ENCODE measurements at places on chromosomes 1 and 21.

GRCh38 chr1:59393211-59394180 lies 96.6 kb downstream of the FGGY start:
- no peak for DNase-seq

DNA sequence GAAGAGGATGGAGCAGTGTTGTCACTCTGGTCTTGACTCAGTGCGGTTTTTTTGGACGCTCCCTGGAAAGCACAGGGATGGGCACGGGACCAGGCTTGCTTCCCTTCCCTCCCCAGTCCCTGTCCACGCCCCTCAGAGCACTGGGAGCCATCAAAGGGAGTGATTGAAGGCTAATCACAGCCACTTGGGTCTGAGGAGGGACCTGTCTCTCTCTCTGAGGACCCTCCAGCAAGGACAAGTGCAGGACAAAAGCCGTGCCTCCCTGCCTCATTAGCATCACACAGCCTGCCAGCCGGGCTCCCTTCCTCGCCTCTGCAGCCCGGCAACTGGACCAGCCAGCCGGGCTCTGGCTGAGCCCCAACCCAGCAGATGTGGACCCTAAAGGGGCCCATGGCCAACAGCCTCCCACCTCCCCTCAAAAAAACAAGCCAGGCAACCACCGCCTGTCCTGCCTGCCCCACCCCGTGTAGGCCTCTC lies 18.6 kb upstream of the PDZK1IP1 start:
- DNase-seq = no peak

- no peak for DNase-seq
Observed at GRCh38 chr21:43340491-43341377, 86.2 kb downstream of the SIK1 start.

DNA sequence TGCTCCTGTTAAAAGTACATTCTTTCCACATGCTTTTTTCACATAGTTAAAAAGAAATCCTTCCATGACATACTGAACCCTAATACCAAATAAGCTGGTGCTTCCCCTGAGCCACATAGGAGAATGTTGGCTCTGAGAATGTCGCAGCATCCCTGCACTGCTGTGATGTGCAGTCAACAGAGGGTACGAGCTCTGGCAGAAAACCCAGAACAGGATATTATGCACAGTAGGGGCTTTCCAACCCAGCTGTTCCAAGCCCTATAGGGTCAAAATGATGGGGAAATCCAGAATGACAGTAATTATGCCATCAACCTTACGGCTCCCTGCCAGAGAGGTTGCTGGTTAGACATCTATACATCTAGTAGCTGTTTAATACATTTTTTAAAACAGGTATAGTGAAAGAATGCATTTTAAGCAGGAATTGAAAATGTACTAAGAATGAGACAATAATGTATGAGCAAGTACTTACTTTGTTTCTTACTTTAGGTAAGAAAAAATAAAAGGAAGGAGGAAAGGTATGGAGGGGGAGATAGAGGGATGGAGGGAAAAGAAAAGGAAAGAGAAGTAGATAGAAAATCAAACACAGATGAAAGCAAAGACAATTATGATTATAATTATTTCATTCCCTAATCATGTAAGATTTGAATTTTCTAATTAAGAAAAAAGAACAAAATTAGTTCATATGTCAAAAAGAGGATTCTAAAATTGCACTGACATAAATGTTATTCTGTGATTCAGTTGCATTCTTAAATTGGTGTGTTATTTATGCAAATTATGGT lies 126.0 kb downstream of the NR5A2 start:
- DNase-seq = no peak

- no peak for DNase-seq
Observed at GRCh38 chr1:232426801-232427200, 203.1 kb downstream of the SIPA1L2 start.

DNA sequence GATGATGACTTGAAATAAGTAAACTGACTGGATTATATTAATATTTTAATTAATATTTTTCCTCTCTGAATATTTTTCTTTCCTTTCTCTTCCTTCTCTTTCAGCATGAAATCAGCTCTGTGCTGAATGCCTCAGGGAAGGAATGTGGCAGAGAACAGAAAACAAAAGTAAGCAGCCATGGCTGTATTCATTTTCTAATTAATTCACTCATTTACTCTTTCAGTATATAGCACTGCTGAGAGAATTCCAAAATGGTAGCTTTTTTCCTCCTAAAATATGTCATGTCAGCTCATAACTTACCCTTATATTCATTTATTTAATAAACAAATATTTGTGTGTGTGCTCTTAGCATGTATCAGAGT lies 522.5 kb downstream of the PTPRC start:
- no peak for DNase-seq

GRCh38 chr1:66315671-66316070 lies 218.3 kb upstream of the SGIP1 start:
- no peak for DNase-seq

DNA sequence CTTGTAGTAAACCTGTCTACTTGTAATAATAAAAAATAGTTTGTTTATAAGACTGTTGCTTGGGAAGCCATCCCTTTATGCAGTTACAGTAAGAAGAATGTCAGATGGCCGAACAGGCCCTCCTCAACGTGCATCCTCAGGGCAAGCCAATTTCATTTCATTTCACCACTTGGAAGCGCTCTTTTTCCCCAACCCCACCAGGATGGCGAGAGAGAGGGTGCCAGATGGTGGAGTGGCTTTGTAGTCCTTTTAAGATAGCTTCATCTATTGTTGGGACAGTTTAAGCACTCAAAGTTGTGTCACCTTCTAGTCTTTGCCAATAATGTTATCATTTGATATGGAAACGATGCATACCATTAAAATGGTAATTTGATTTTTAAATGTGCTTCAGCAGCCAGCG lies 356.3 kb upstream of the CAMK1G start:
- DNase-seq = no peak

DNA sequence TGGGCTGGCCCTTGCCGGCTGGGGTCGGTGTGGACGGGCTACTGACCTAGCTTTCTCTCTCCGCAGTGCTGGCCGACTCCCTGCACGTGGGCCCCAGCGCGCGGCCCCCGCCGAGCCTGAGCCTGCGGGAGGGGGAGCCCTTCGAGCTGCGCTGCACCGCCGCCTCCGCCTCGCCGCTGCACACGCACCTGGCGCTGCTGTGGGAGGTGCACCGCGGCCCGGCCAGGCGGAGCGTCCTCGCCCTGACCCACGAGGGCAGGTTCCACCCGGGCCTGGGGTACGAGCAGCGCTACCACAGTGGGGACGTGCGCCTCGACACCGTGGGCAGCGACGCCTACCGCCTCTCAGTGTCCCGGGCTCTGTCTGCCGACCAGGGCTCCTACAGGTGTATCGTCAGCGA lies 34.9 kb downstream of the PTGFRN start:
- no peak for DNase-seq

- DNase-seq = no peak
Observed at GRCh38 chr1:104195395-104195794, 445.7 kb downstream of the AMY1C start.

DNA sequence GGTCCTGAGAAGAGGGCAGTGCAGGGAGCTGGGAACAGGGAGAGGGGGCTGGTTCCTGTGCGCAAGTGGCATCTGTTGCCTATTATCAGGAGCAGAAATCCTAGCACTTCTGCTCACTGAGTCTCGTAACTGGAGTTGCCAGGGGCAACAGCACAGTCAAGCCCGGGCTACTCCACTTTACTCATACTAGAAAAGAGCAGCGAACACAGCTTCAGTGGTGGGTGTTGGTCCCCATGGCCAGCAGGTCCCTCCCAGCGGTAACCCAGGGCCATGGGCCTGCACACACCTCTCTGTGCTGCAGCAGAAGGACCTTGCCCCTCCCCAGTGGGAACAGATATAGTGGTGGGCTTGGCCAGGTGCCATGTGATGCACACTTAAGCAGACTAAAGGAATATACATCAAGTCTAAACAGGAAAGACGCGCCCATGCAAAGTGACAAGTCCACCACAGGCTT lies 8.5 kb downstream of the PYCR2 start:
- DNase-seq = peak; percentile 48

DNA sequence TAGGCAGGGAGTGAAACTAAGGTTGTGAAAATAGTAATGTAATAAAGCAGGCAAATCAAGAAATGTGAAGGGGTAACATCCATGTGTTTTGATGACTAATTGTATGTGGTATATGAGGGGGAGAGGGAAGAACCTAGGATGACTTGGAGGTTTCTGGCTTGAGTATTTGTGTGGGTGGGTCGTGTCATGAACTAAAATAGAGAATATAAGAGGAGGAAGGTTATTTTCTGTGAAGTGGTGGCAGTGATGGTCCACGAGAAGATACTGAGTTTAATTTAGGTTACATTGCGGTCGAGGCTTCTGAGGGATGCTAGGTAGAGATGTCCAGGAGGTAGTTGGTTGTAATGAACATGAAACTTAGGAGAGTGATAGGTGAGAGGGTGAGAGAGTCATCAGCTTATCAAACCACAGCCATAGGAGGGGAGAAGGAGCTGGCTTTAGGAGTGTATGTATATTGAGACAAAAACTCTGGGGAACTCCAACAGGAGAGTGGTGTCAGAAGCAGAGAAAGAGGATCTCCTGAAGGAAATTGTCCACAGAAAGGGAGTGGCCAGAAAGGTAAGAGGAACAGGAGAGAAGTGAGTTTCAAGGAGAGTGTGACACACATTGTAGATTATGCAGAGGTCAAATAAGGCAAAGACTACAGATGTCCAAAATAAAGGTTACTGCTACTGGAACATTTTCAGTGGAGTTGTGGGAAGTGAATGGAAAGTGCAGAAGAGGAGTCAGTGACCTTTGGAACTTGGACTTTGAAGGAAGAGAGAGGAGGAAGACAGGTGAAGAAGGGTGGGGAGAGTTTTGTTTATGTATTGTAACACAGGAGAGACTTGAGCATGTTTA lies 89.0 kb upstream of the MACF1 start:
- DNase-seq = no peak

DNA sequence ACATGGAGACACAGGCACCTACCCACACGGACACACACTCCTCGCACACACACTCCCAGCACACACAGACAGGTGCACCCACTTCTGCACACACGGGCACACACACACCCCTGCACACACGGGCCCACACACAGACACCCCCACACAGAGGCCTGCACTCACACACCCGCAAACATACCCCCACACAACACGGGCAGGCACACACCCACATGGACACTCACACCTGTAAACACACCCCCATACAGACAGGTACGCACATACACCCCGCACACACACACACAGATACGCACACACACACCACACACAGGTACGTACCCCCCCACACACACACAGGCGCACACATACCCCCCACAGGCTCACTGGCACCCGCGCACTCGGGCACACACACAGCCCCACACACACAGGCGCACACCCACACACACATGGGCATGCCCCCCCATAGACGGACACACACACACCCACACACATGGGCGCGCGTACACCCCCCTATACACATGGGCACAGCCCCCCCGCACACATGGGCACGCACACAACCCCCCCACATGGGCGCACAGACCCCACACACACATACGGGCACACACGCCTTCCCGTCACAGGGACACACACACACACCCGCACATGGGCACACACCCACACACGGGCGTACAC lies 6.1 kb downstream of the ATAD3A start:
- no peak for DNase-seq

GRCh38 chr1:155051777-155052398 lies 772 bp downstream of the ADAM15 start:
- peak; percentile 51 for DNase-seq

GRCh38 chr1:26597629-26598039 lies 68.1 kb downstream of the RPS6KA1 start:
- no peak for DNase-seq

- no peak for DNase-seq
Observed at GRCh38 chr1:11629184-11630016, 24.8 kb downstream of the FBXO2 start.

- DNase-seq = no peak
Observed at GRCh38 chr1:80248886-80249285, 1242.4 kb upstream of the ADGRL4 start.

- DNase-seq = no peak
Observed at GRCh38 chr21:15071009-15071408, 6.2 kb upstream of the NRIP1 start.

DNA sequence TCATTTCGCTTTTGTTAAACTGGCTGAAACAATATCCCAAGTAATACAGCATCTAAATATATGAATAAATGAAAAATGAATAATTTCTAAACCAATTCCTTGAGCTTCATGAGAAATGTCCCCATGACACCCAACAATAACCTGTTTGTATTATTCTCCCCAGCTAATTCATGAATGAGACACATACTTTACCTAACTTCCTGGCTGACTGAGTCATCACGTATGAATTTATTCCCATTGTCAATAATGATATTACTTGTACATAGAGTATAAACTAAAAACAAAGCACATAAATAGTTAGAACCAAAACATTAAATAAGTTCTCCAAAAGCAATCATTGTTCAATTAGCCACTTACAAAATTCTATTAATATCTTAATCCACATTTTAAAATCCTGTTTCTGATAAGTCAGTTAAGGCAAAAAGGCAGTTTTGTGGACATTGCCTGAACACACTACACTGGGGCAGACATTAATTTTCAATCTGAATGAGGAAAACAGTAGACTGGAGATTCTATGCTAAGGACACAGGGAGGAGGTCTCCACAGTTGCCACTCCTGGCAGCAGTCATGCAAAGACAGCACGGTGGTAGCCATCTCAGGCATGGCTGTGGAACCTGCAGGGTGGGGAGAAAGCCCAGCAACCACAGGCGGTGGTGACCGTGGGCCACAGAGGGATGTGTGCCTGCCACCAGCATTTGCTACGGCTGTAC lies 48.2 kb downstream of the SLC9C2 start:
- DNase-seq = no peak

DNA sequence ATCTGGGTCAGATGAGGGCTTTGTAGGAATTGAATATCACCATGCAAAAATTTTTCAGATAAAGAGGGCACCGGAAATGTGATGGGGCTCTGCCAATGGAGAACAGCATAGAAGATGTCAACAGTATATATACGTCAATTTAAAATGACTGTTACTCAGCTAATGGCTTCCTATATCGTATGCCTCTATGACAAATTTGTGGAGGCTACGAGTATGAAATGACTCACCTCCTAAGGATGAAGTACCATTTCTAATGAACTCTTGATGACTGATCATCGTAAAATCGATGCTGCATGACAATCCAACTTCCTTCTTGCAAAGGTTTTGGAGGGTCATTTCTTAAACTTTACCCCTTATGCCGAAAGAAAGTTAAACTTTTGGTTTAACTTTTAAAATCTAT lies 450.3 kb upstream of the ZP4 start:
- DNase-seq = no peak

DNA sequence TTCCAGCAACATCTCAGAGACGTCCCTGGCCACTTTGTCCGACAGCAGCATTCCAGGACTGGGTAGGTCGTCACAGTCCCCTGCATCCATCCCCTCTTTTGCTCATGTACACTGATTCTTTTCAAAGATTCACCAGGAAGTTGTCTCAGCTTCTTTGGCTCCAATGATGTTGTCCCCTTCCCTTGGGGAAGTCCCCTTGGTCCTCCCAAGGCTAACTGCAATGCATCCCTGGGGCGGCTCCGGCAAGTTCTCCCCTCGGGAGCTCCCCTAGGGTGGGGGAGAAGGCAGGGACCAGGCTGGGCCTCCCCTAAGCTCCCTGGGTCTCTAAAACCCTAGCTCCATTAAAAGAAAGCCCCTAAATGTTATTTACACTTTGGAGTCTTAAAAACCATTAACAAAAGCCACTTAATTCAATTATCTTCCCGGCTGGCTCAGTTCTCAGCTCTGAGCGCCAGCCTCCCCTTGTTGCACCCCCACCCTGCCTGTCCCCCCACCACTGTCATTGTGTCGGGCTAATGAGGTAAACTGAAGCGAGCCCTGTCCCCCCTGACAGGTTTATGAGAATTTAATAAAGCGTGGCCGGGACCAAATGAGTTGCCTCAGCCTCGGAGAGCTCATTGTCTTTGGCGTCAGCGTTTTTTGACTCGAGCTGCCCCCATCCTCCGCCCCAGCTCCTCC lies 25.3 kb downstream of the KNCN start:
- peak; percentile 26 for DNase-seq

Measured in NCI-H1436 (cell line).